CD4-positive, alpha-beta T cell treated with Interleukin-12 subunit alpha and Interleukin-12 subunit beta, for 1 hour (primary cell): ENCODE measurements at places on chromosomes 2 and 18.
A peak's percentile ranks its signal among the peaks of the same experiment; 100 is the strongest.

DNA sequence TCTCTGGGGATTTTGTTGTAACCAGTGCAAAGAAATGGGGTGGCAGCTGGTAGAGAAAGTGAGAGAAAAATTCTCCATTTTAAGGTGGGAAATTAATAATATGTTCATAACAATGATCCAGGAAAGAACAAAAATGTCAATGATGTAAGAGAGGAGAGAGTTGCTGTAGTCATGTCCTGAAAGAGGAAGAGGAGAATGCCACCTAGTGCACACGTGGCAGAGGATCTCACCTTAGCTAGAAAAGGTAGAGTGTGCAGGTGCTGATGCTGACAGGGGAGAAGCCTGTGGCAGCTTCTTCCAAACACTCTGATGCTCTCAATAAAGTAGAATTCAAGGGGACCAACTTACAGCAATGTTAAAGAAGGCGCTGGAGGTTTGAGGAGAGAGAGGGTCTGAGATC, 282.9 kb upstream of the PKDCC start:
- DNase-seq, result no peak

DNA sequence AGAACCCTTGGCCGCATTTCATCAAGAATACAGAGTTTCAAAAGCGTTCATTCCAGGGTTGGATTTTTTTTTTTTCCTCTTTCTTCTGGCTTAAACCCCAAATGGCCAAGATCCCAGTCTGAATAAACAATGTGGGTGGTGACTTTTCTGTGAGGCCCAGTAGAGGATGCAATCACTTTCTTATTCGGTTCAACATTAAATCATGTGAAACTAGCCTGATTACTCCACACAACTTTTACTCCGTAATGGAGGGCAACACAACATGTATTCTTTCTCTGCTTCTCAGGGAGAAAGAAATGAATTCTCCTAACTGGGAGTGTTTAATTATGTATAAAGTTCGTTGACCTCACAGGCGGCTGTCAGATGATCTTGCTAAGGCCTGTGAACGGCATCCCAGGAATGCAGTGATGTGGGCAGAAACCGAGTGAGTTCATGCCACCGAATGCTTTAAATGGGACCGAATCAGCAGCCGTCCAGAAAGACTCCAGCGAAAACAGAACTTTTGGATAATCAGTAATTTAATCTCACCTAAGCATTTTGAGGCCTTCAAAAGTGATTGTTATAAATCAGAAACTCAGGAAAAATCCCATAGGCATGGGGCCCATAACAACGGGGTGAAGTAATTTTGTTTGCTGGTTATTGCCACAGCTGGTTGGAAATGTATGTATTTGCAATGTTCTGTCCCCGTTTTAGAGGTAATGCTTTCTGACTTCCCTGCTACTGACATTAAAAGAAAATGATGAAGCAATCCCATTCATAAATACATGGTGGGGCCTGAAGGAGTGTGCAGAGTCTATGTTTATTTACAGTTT, 81.5 kb downstream of the BCL2 start:
- DNase-seq, result no peak

GRCh38 chr18:11955239-11956029, 25.9 kb upstream of the IMPA2 start:
- no peak for DNase-seq

DNA sequence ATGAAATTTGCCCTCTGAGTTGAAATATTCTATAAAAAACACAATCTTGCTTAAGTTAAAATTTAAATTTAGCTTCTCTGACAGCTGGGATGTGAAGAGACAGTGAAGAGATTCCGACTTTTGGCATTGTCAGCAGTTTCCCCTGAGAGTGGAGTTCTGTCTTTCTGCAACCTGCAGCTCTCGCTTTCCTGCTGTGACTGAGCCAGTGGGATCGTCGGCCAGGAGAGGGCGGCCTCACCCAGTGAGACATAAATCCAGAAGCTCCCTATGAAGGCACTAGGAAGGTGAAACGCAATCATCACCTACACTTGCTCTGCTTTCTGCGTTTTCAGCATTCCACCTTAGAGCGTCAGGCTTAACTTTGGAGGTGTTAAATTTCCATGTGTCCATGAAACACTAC, 75.4 kb upstream of the HNMT start:
- no peak for DNase-seq

GRCh38 chr18:61329398-61329797, 3.8 kb upstream of the CDH20 start:
- DNase-seq, result no peak

- DNase-seq, result no peak
These were observed 9.2 kb upstream of the INHBB start for GRCh38 chr2:120336749-120337148.

DNA sequence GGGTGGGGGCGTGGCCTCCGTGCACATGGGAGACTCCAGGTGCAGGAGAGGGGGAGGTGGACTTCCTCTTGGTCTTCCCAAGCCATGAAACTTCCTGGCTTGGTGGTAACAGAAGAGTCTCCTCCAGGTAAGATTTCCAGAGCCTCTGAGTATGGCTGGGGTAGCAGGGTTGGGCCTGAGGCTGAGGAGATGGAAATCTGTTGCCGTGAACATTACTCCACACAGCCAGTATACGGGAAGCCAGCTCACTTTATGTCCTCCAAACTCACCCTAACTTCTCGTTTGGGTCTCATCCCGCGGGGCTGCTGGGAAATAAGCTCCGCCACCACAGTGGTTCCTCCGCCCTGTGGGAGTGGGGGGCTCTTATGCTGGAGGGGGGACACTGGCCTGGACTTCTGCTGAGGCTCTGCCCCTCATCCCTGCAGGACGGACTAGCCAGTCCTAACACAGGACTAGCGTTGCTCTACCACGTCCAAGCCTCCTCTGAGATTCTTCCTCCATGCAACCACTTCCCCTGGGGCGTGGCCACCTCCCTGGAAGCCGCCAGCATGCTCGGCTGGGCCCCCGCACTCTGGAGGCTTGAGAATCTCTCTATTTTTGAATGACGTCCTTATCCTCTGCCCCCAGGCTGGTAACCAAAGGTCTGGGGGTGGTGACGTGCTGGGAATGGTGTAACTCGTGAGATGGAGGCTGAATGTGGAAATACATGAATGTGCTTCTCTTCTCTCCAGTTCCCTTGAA, 777 bp upstream of the RAB17 start:
- DNase-seq, result peak; percentile 8

DNA sequence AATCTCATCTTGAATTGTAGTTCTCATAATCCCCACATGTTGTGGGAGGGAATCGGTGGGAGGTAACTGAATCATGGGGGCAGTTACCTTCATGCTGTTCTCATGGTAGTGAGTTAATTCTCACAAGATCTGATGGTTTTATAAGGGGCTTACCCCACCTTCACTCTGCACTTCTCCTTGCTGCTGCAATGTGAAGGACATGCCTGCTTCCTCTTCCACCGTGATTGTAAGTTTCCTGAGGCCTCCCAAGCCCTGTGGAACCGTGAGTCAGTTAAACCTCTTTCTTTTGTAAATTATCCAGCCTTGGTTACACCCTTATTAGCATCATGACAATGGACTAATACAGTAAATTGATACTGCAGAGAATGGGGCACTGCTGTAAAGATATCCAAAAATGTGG, 57.9 kb downstream of the SCN7A start:
- DNase-seq, result no peak

DNA sequence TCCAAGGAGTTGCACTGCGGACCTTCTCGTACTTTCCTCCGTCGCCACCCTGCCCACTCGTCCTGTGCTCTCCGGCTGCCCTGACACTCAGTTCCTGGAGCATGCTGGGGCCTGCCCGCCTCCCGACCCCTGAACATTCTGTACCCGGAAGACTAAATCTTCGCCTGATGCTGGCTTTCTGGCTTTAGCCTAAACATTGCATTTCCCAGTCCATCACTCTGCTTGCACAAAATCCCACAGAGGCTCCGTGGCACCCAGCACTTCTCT, 550 bp upstream of the SFXN5 start:
- DNase-seq, result peak; percentile 7

- DNase-seq, result no peak
These were observed 6.4 kb downstream of the NDUFV2 start for GRCh38 chr18:9108911-9109310.

GRCh38 chr18:32380559-32380958, 90.1 kb downstream of the GAREM1 start:
- no peak for DNase-seq

GRCh38 chr18:56545464-56545863, 92.9 kb downstream of the TXNL1 start:
- no peak for DNase-seq

DNA sequence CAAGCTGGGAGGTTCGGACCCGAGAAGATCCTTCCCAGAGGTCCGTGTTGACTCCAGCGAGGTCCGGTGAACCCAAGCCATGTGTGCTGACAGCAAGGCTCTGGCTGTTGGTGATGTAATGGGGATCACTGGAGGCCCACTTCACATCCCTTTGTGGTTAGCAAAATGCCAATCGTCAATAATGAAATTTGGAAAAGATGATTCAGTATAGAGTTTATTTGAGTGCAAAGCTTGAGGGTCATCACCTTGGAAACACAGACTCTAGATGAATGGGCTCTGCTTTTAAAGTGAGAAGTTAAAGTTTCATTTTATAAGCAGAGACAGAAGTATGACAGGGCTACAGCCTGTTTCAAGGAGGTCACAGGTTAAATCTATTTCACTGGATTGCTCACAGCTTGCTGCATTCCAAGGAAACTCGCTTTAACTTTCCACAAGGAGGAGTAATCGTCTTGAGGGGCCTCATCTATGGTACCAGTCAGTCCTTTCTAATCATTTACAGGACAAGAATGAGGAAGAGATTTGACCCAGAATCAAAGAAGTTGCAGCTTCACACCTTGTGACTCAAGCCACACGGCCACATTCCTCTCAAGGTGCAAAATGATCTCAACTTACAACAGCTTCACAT, 140.5 kb downstream of the TPO start:
- DNase-seq, result no peak

GRCh38 chr2:44980751-44981713, 28.2 kb downstream of the SIX2 start:
- DNase-seq, result no peak

DNA sequence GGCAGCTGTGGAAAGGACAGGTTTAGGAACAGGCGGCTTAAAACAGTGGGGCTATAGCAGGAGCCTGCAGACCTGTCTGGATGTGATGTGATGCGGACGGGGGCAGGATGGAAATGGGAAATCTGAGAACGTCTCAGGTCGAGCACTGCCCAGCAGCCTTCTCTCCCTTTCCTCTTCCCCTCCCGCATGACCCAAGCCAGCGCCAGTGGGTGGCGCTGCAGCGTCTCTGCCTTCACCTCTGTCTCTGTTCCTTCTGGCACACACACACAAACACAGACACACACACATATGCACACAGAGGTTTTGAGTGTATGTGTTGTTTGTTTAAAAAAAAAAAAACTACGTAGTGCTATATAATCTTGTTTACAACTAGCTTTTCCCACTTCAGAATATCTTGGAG, 82.0 kb upstream of the SLC66A3 start:
- peak; percentile 5 for DNase-seq

DNA sequence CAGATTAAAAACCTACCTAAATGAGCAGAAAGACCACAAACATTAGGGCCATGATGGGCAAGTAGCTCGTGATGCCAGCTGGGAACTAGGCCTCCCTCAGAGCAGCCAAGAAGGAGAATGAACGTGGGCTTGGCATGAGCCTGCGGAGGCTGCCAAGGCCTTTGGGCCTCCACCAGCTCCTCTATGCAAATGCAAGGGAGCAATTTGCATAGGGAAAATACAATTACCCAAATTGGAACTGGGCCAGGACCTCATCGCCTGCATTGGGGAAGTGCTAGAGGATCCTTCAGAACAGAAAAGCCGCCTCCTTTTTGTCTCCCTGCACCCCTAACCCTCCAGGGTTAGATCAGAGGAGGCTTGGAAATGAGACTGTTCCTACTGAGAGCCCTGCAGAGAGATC, 326.4 kb downstream of the SMAD2 start:
- DNase-seq, result no peak

GRCh38 chr2:172373766-172374165, 53.6 kb upstream of the ITGA6 start:
- no peak for DNase-seq

- no peak for DNase-seq
These were observed 410.8 kb upstream of the REG3G start for GRCh38 chr2:78614726-78615125.

DNA sequence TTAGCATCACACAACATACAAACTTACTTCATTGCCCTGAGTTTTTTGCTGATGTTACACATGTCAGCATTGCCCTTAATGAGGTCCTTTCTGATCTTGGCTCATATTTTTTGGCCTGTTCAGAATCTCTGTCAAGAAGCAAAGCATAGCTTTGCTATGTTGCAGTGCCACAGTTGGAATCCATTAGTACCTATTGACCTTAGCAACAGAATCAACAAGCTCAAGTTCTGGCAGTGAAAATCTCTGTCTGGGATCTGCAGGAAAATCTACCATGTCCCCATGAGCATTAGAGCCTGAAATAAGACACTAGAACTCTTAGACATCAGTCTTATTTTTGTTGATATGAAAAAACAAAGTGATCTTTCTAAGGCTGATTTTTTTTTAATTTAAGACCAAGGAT, 105.6 kb upstream of the FHL2 start:
- no peak for DNase-seq

DNA sequence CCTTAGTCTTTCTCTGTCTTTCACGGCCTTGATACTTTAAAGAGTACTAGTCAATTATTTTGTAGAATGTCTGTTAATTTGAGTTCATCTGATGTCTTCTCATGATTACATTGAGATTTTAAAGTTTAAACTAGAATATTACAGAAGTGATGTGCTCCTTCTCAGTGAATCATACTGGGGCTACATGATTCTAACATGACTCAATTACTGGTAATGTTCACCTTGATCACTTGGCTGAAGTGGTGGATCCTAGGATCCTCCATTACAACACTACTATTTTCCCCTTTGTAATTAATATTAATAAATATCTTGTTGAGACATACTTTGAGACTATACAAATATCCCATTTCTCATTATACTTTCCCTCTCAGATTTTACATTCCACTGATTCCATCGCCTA, 148.5 kb downstream of the CAMKMT start:
- DNase-seq, result no peak

- no peak for DNase-seq
These were observed 691.6 kb upstream of the HS6ST1 start for GRCh38 chr2:129010262-129010661.

GRCh38 chr2:216670266-216671080, 24.9 kb downstream of the IGFBP5 start:
- DNase-seq, result no peak
